ENCODE measurements at places on chromosomes 3 and 15. TPM values are rescaled to one million over a fixed set of nuclear protein-coding genes. Genes with fewer than 3 reads are reported as not detected.

SAMD7 gene
- total RNA-seq: not detected

SV2B gene
- total RNA-seq: 0.26 TPM

ACSBG1 gene
- not detected for total RNA-seq

DNA sequence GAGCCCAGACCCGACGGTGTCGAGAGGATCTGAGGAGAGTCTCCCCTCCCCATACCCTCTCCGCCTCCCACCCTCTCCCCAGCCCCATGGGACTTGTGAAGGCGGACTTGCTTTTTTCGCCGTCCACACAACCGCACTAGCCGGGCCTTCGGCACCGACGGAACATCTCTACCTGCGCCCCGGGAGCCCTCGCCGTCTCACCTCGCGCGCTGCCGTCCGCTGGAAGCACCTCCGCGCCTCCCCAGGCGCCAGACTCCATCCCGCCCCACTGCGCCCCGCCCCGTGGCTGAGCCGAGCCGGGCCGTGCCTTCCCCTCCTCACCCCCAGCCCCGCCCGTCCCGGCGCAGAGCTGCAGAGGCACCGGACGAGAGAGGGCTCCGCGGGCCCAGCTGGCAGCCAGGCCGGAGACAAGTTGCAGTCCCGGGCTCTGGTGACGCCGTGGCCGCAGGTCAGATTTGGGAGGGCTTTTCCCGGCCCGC is at the start of the genes DUOX1 and DUOXA1:
Gene DUOX1 (plus strand): TSS at position 344 of the 479 bp plus-strand sequence. CDS start 1,973 bp downstream, outside the sequence.
Gene DUOXA1 (minus strand): TSS at position 229 of the 479 bp plus-strand sequence. CDS start 6,865 bp downstream, outside the sequence.
- DNase-seq: peak; percentile 56

GRCh38 chr3:194766845-194767244 is 81.2 kb downstream of the FAM43A start:
- DNase-seq: no peak

DNA sequence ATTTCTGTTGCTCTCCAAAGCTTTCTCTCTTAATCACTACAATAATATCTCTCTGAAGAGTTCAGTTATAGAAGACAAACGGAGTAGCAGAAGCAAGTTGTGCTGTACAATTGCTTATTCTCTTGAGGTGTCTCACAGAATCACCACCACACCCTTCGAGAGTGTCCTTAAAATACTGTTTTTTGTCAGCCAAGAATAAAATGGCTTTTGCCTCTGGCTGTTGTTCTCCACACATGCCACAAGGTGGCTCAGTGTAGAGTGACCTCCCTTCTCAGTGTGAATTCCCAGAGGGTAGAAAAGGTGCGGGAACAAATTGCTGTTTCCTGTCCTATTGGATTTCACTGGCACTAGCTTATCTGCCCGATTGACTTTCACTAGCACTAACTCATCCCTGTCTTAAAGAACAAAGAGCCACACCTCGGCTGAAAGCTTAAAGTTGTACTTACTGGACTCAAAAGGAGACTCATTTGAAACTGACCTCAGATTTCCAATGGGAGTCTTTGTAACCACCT is 134.2 kb upstream of the SATB1 start:
- DNase-seq: peak; percentile 61

GRM7 gene
- total RNA-seq: not detected

DNA sequence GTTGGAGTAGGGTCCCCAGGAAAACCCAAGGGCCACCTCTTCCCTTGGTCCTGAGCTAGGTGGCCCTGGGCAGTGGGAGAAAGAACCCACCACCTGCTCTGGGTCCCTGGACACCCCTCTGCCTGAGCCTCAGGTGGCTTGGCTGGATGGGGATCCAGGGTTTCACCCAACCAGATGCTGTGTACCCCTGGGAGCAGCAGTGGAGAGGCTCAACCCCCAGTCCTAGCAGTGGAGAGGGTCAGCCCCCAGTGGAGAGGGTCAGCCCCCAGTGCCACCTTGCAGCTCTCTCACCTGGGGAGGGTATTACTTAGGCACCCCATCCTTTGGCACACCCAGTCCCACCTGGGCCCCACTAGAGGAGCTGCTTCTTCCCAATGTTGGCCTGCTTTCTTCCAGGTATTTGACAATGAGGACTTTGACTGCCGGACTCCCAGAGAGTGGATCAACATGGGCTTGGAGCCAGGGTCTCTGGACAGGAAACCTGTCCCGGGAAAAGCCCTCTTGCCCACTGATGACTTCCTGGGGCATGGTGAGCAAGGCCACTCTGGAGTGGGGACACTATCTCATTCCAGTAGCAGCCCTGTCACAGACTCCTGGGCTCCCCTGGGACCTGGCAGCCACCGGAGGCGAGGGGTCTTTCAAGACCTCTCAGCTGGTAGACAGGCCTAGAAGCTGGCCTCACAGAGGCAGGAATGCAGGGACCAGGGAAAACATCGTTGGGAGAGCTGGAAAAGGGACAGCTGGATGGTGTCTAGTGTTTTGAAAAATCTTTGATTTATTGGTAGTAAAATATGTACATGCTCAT is 11.6 kb downstream of the DNAH1 start:
- no peak for DNase-seq

GRCh38 chr15:26572602-26573350 is 200.1 kb downstream of the GABRB3 start:
- no peak for DNase-seq

DNA sequence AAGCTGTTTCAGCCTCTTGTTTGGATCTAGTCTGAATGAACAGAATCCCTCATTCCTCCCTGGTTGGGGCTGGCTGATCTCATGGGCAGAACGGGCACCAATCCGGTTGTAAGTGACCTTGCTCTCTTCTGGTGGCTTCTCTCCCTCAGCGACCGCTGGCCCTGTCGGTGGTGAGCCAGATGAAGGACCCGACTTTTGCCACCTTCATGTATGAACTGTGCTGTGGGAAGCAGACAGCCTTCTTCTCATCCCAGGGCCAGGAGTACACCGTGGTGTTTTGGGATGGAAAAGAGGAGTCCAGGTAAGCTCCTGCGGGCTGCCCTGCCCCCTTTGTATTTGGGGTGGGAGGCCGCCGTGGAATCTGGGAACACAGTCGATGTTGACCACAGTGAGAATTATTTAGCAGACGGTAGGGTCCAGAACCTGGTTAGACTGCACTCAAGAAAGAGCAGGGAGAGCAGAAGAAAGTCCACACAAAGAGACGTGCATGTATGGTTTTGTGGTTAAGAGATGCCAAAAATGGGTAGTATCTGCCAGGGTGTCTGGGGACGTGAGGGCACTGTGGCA is 138.8 kb downstream of the LRRK1 start:
- no peak for DNase-seq

PARL gene
- 68.0 TPM for total RNA-seq

CD80 gene
- not detected for total RNA-seq

DNA sequence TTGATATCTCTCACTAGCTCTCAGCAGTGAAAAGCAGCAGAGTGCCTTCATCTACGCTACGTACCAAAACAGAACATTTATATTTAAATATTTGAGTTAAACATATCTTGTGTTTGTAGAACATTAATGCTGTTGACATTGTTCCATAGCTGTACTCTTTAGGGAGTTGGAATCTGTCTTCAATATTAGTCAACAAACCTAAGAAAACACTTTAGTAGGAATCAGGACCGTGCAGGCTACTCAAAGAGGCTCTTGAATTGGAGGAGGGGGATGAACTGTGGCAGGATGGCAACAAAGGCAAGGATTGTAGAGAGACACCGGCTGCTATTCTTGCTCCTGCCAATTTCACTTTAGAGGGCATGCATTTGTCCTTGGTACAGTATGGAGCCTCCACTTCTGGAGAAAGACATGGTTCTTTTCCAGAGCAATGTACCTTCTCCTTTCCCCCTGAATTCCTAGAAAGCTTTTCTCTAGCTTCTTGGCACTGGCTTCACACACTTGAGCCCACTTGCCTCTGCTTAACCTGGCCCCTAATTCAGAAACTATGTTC is 265.9 kb downstream of the CD47 start:
- DNase-seq: no peak

GRCh38 chr3:56302417-56302816 is 165.8 kb downstream of the ERC2 start:
- DNase-seq: no peak

DNA sequence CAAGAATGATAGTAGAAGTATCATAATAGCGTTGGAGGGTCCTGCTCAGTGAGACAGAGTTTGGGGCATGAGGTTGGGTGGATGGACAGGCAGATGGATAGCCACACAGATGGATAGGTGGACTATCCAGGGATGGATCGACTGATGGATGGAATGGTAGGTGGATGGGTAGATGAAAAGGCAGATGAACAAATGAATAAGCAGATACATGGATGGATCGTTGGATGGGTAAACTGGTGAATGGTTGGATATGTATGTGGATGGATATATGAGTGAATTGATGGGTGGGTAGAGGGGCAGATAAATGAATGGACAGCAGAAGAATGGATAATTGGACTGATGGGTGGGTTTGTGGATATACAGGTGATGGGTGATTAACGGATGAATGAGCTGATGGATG is 9.5 kb downstream of the CPNE9 start:
- DNase-seq: no peak

- DNase-seq: no peak
Measured at GRCh38 chr3:121629601-121630000, 31.1 kb downstream of the HCLS1 start.

DNA sequence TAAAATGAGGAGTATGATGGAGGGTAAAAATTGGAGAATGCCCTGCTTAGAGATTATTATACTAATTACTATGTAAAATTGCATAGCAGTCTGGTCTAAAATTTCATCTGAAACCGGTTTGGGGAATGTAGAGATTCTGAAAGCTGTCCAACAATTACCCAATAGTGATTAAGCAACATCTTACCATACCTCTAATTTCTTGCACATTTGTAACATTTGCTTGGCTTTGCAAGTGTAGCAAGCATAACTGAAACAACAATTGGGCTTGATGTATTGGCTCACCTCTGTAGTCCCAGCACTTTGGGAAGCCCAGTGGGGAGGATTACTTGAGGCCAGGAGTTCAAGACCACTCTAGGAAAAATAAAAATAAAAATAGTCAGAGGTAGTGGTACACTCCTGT is 17.4 kb downstream of the AADACL2 start:
- peak; percentile 93 for DNase-seq

DNA sequence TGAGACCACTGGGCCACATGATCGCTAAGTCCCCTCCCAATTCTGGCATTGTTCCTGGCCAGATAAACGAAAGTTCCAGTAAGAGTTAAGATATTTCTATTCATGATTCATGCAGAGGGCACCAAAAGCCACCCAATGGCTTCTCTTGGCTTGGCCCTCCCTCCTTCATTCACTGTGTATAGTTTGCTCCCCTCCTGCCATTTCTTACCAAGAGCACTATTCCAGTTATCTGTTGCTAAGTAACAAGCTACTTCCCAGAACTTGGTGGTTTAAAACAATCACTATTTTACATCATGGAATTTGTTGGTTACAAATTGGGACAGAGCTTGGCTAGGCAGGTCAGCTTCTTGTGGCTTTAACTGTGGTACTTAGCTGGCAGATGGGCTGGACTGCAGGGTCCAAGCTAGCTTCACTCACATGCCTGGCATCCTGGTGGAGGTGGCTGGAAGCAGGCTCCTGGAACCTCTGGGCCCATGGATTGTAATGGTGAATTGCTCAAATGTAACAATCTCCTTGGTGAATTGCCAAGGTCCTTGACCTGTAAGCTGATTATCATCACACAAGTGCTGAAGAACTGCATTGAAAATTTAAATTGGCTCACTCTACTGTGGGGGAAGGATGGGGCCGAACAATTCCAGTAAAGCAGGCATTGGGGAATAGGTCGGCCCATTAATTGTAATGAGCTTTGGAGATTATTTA is 16.6 kb downstream of the EAF1 start:
- DNase-seq: no peak

MYNN gene
- total RNA-seq: 31.6 TPM

GOLGA6L7 gene
- total RNA-seq: not detected

DNA sequence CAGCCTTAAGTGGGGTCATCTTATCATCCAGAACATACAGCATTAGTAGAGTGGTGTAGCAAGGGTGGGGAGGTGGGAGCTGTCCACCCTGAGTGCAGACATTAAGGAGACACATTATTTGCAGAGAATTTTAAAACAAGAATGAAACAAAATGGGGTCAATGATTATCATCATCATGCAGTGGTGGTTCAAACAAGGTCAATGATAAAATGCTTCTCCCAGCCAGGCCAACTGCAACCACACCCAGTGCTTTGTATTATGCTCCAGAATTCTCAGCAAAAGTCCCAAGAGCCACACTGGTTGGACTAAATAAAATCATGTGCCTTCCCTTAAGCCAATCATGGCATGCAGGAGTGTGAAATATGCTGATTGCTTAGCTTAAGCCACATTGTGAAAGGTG is 96.7 kb upstream of the FHIT start:
- no peak for DNase-seq

- no peak for DNase-seq
Measured at GRCh38 chr3:187293516-187294430, 2.2 kb upstream of the MASP1 start.

- no peak for DNase-seq
Measured at GRCh38 chr3:126964261-126964660, 18.7 kb upstream of the PLXNA1 start.

IL16 gene
- 0.79 TPM for total RNA-seq

- peak; percentile 84 for DNase-seq
Measured at GRCh38 chr3:106508331-106508893, 639.6 kb upstream of the CBLB start.

DNA sequence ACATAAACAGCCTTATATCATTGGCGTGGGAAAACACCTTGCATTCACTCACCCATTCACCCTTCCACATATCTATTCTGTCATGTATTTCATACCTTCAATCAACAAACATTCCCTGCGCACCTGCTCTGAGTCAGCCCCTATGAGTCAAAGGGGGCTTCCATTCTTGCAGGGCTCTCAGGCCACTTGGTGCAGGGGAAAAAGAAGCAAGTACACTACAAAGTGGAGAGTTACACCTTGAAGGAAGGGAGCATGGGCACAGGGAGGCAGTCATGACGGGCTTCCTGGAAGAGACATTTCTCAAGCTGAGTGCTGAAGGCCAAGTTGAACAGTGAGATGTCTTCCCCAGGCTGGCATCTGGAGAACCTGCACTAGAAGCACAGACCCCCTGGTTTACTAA is 4.6 kb upstream of the AMOTL2 start:
- peak; percentile 71 for DNase-seq

PARP9 gene
- total RNA-seq: 8.1 TPM

IMPG2 gene
- total RNA-seq: 0.13 TPM

DNA sequence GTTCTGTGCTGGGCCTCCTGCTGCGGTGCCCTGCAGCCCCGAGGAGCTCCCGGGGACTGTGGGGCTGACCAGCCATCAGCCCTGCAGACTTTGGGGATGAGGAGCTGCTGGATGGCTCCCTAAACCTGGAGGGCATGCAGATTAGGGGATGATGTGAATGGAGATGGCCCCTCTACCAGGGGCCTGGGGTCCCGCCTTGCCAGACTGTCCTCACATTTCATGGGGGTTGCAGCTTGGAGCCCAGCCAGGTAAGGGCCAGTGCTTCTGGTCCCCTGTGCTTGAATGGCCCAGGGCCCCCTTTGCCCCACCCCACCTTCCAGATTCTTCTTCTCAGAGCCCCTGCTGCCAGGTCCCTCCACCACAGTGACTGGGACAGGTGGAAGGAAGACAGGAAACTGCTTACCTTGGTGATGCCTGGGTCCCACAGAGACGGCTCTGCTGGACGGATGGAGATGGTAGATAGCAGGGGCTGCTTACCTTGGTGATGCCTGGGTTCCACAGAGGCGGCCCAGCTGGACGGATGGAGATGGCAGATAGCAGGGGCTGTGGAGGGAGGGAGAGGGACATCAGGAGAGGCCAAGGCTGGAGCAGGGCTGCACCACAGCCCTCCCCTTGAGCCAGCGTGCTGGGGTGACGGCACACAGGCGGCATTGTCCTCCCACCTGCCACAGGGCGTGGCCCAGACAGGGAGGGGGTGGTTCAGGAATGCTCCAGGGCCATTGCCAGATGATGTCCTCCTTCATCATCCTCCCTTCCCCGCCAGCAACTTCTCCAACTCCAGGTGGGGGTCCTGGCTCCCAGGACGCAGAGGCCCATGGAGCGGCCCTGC is at the start of gene SPTBN5:
Gene SPTBN5 (minus strand): TSS at position 632 of the 829 bp plus-strand sequence. CDS start 556 bp downstream, at position 76.
- peak; percentile 24 for DNase-seq

GATM gene
- total RNA-seq: 1.3 TPM

GRCh38 chr3:37492468-37492867 is 318.1 kb upstream of the LRRFIP2 start:
- DNase-seq: no peak
